ENCODE measurements at places on chromosomes 7 and 10.
A peak's percentile ranks its signal among the peaks of the same experiment; 100 is the strongest.

DNA sequence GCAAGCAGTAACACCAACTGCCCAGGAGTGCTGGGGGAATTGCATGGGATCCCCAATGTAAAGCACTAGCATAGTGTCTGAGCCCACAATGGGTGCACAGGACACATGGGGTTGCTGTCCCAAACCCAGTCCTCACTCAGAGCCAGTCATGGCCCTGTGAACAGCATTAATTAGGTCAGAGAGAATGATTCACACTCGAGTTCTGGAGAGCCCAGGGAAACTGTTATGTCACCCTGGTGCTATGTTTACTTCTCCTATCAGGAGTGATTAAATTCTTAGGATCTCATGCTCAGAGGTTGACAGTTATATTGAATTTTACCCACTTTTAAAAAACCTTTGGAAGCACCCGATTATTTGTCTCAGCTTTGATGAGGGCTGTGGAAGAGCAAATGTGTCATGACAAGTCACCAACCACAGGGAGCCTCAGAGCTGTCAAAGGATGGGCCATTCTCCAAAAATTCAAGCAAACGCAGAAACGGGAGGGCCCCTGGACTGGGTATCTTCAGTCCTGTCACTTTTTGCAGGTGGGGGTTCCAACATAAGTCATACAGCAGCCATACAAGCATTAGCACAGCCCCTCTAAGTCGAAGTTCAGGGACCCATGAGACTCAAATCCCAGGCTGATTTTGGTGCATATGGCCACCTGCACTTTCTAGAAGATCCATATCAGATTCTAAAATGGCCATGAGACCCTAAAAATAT lies 1.3 kb upstream of the RASSF4 start:
- DNase-seq: no peak

DNA sequence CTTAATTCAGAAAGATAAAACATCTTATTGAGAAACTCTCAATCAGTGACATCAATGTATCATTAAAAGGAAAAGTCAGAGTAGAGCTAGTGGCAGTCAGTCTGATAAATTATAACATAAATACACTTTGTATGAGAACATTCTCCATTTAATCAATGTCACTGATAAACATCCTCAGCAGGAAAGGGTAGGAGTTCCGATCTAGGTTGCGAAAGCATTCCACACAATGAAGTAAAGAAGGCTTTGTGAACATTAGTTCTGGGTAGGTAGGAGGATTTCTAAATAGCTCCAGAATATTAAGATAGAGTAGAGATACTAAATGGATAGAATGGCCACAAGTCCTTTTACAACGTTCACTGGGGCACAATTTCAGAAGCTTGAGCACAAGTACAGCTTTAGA lies 179.7 kb upstream of the MALRD1 start:
- no peak for DNase-seq

DNA sequence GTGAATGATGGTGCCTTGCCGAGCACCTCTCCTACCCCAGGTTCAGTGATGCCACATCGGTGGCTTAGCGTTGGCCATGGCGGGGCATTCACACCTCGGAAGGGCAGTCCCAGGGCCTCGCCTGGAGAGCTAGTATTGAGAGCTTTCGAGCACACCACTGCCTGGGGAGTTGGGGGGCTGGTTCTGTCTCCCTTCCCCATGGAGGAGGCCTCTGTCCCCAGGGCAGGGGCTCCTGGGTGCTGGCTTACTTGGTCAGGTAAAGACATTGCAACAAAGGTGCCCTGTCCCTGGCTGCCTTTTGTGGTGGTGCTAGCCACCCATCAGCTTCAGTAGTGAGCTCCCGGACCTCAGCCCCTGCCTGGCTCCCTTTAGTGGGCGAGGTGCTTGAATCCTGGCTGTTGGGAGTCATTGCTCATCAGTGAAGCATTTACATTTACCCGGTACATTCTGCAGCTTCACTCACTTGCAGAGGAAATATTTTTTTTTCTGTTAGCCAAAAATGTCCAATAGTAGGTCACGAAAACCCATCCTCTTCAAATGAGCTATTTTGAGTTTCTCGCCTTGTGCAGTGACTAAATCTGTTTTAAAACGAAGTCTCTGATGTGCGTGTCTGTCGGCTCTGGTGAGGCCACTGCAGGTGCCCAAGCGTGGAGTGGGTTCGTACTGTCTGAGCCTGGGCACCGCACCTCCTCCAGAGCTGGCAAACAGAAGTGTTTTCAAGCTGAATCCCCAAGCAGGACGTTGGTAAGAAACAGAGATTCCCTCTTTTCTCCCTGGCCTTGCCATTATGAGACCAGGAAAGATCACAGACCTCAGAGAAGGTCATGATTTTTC lies 95.5 kb downstream of the INPP5A start:
- DNase-seq: no peak

- peak; percentile 74 for DNase-seq
Observed at GRCh38 chr10:21989453-21990154, 13.9 kb downstream of the DNAJC1 start.

- DNase-seq: no peak
Observed at GRCh38 chr10:80259405-80259871, 30.0 kb downstream of the MAT1A start.

- DNase-seq: no peak
Observed at GRCh38 chr10:46549171-46550075, 7.0 kb downstream of the GPRIN2 start.

DNA sequence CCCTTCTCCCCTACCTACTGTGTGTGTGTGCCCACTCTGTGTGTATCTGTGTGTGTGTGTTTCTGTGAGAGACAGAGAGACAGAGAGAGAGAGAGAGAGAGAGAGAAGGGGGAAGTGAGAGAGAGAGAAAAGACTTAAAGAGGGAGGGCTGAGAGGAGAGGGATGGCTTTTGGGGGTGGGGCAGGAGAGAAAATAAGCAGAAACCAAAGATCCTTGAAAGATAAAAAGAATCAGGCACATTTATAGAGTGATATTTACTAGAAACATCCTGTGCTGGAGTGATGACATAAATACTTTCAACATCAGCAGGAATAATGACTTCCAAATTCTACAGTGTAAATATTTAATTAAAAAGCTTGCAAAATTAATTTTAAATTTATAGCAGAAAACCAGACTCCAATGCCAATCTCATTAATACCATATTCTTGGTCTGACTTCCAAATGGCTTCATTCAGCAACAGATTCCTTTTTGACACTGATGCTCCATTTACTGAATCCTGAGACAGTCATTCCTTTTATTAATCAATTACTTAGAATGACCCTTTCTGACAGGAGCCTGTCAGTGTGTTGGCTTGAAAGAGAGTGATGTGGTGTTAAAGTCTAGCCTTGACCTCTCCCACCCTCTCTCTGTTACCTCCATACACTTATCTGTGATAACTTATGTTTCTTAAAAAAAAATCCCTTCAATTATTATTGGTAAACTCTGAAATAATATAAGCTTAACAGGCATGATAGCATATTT lies 41.7 kb upstream of the WNT2 start:
- DNase-seq: no peak

DNA sequence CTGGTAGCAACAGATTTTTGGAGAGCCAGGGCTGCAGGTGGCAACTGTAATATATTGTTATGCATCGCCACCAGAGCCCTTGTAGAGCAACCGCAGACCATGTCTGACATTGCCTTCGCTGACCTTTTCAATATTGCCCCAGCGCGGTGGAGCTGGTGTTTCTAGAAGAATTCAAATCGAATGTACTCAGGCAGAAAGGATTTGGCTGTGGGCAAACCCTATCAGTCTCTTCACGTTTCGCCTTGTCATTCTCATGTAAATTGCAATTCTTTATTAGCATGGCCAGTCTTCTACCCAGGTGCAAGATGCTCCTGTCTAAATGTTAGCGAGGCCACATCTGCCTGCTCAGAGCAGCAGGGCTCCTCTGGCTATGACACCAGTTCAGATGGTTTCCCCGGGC lies 490.2 kb upstream of the AUTS2 start:
- no peak for DNase-seq

DNA sequence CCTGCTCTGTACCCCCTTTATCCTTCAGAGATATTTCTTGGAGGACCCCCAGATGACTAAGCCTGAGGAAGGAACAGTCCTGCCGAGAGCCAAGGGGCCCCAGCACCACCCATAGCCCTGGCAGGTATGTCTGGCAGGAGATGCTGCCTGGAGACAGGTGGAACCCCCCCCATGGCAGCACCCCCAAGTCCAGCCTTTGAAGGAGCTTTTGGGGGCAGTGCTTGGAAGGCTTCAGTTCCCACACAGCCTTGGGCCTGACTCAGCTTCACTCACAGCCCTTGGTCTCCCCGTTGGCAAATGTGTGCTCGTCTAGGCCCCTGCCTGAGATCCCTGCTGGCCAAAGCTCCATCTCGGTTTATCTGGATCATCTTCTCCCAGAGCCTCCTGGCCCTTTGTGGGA lies 23.0 kb upstream of the PCBD1 start:
- no peak for DNase-seq

GRCh38 chr10:22851865-22852239 lies 76.0 kb upstream of the ARMC3 start:
- DNase-seq: no peak

GRCh38 chr10:124027651-124028050 lies 65.7 kb downstream of the CHST15 start:
- DNase-seq: no peak

DNA sequence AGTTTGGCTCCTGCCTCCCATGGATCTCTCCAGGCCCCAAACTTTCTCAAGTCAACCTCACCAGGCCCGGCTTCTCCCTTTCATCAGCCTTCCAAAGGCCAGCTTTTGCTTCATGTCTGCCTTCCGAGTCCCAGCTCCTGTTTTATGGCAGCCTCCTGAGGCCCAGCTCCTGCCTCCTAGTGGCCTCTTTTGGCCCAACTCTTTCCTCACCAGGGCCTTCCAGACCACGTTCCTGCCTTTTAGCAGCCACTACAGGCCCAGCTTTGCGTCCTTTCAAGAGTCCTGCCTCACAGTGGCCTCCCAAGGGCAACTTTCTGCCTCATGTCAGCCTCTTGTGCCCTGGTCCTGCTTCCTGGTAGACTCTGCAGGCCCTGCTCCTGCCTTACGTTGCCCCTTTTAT lies 15.3 kb upstream of the TMEM248 start:
- DNase-seq: no peak

DNA sequence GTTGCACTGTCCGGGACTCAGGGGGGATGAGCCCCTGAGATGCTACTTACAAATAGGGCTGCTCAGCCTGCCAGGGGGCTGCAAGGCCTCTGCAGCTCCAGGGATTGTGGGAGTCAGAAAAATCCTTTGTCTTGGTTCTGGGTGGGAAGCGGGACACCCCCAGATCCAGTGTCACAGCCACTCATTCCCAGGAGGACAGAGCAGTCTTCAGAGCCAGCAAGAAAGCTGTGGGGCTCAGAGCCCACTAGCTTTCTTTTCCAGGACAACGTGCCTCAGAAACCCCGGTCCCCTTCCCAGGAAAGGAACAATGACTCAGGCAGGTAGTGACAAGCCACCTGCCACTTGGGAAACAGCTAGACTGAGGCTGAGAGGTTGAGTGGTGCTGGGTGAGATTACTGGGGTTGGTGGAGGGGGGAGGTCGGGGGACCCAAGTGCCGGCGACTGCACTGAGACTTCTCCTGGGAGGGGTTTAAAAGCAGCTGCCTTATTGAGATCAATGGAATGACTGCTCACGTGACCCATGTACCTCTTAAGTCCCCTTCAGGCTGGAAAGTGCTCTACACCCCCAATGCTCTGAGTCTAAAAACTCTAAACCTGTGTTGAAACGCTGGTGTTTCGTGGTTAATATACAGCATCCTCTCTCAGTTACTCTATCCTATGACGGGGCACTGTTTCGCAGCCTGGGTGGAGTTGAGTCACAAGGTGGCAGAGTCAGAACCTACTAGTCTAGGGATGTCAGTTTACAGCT lies 123.6 kb downstream of the UBE2H start:
- peak; percentile 45 for DNase-seq

All from NAMALWA (cell line).